Fibroblast of skin of left quadriceps (primary cell): ENCODE measurements at places on chromosomes 11 and 22.

DNA sequence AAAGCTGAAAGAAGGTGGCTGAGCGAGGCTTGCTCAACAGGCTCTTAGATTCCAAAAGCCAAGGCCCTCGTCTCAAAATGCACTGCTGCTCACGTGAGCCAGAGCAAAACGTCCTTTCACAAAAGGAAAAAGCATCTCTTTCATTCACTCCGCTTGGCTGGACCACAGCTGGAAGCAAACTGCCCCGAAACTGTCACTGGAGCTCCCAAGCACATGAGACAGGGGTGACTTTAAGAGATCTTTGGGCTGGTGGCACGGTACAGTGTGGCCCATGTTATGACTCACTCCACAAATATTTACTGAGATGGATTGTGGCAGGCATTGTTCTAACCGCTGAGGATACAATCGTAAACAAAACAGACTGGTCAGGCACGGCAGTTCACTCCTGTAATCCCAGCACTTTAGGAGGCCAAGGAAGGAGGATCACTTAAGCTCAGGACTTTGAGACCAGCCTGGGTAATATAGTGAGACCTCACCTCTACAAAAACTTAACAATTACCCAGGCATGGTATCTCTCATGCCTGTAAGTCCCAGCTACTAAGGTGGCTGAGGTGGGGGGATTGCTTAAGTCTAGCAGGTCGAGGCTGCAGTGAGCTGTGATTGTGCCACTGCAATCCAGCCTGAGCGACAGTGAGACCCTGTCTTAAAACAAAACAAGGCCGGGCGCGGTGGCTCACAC lies 3.6 kb downstream of the PLA2G6 start:
- peak; percentile 39 for DNase-seq

GRCh38 chr22:18075720-18076497 lies 1.9 kb upstream of the PEX26 start:
- peak; percentile 83 for DNase-seq

DNA sequence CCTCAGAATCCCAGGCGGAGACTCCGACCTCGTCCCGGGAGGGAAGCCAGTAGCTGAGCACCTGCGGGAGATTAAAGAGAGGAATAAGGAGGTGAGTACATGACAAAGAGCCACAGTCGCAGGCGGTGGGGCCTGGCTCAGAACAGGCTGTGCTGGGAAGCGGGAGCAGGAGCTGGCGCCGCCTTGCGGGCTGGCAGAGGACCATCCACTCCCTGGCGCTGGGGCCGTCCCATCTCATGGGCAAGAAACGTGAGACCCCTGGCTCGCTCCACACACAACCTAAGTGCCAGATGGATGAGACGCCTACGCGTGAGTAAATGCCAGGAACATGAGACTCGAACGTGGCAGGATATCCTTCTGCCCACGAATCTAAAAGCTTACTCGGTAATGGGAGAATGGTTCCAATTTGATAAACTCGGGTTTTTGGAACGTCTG lies 6.3 kb downstream of the CEND1 start:
- DNase-seq: peak; percentile 75

DNA sequence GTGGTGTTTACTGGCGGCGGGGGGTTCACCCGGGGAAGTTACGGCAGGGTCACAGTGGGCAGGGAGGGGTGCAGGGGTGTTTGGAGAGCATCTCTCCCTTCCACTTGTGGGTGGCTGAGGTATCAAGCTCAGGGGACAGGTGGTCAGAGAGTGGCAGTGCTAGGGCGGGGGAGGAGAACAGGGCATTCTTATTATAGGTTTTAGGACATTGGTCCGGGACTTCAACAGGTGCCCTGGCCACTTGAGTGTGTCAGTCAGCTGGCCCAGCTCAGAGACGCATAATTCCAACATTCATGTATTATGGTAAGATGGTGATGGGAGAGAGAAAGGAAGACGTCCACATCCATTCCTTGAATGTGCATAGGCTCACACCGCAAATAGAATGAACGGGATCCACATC lies 101.7 kb downstream of the TEAD1 start:
- DNase-seq: no peak

DNA sequence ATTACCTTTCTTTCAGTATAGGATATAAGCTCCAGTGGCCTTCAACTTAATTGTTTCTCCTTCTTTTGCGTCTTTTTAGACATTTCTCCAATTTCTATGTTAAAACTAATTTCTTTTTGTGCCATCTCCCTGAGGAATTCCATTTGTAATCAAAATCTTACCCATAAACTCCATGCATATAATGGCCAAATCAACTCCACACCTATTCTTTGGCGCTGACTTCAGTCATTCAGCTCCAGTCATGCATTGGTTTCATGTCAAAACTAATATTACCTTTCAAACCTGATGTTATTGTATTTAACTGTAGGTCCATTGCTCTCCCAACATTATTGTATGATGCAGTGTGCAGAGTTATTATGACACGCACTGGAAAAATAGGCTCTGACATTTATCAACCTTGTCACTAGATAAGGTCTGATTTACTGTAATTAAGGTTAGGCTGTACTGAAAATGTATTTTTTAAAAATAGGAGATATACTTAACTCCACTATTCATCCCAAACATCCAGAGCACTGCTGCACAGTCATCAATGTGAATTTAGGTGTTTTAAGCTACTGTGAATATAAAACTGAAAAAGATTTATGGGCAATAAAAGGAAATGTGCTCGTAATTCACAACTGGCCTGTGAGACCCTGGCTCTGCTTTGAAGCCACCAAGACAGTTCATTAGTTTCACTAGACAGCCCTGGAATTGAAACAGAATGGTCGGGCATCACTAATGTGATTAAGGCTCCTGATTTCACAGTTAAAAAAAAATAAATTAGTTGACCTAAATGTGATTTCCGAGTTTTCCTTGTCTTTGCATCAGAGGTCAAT lies 180.6 kb upstream of the GRIA4 start:
- DNase-seq: no peak

DNA sequence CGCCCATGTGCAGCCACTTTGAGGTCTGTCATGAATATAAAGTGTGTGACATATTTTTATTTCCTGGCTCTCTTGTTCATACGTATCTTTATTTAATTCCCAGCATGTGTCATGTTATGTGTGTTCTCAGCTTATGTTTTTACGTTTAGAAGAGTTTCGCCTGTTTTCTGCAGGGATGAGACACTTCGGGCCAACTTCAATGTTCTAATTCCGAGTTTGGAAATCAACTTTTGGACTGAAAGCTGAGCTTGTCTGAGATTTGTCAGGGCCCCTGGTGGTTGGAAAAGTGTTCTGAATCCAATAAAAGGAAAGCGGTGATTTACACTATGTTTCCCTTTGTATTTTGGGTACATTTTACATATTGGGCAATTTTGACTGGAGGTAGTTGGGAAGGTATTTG lies 810.7 kb downstream of the TBC1D22A start:
- DNase-seq: no peak

DNA sequence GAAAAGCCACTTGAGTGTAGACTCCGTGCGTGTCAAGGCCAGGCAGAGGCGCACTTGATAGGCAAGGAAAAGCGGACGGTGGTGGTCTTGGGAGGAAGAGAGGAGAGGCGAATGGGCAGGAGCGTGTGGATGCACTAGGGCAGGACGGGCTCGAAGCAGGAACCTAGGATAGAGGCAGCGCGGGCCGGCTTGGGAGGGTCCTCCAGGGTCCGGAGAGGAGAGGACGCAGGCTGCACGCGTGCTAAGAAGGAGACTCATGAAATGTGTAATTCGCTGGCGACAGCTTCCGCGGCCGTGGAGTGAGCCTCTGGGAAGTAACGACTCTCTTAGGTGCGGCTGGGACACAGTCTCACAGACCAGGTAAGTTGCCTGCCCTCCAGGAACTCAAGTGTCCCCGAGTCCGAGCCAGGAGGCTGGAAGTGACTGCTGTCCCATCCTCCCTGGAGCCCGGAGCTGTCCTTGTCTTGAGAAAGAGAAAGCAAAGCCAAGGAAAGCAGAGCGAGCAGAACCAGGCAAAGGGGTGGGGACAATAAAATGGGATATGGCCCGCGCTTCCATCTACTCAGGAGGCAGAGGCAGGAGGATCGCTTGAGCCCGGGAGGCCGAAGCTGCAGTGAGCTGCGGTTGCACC lies 874 bp upstream of the IL17RA start:
- no peak for DNase-seq

GRCh38 chr11:120545813-120546212 lies 34.3 kb downstream of the GRIK4 start:
- no peak for DNase-seq

GRCh38 chr11:4680341-4680740 lies 17.3 kb downstream of the OR51E2 start:
- no peak for DNase-seq

DNA sequence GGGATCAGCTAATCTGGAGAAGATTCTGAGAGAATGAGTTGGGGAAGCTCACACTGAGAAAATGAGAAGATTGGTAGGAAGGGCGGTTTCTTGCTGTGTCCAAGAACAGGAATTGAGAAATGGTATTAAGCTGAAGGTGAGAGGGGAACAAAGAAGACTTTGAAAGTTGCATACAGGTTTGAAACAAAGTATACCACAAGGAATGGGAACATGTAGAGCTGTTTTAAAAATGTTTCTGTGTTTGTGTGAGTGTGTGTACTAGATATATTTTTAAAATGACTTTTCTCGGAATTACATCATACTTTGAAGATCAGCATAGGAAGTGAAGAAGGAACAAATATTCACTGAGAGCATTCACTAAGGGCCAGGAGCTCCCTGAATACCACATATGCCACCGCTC lies 24.4 kb upstream of the IZUMO1R start:
- no peak for DNase-seq

DNA sequence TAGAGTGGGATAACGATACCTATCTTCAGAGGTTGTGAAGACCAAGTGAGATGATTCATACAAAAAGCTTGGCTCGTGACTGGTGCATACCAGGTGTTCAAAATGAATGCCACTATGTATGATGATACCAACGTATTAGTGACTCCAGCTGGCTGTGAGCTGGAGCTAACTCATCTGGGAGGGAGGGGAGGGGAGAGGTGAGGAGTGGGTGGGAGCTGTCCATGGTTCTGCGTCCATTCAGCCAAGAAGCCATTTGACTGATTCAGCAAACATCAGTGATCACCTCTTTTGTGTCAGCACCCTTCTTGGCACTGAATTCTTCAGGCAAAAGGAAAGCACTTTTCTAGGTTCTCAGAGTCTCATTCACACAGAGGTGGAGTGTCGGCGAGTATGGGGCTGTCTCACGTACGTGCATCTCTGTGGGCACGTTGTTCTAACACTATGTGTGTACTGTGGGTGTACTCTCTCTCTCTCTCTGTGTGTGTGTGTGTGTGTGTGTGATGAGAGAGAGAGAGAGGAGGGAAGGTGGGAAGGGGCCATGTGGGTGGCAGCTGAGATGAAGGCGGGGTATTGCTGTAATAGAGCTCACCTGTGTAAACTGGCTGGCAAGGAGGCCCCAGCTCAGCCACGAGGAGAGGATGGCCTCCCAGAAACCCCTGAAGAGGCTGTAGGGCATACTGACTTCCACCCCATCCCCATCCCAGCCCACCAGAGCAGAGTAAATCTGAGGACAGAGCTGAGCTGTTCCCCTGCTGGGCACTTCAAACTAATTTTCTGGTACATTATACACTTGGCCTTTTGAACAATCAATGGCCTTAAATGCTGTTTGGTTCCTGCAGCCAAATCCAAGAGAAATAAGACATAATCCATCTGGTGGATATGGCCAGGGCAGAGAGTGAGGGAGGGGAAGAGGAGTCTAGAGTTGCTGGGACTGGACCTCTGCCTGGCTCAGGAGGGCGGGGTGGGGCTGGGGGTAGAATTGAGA lies 96.1 kb upstream of the THY1 start:
- no peak for DNase-seq

DNA sequence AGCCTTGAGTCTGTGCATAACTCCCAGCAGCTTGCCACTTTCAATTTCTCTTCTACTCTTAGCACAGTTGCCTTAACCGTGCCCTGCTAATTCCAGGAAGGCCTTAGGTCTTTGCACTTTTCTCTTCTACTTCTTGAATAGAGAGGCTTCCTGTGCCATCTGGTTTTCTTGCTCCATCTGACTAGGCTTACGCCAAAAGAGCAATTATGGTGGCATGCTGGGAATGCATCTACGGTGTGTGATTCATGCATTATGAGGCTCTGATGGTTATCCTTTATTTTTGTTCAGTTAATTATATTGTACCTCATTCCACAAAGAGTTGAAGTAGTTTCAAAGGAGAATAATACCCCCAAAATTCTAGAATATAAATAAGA lies 29.4 kb downstream of the SIK2 start:
- DNase-seq: peak; percentile 70

DNA sequence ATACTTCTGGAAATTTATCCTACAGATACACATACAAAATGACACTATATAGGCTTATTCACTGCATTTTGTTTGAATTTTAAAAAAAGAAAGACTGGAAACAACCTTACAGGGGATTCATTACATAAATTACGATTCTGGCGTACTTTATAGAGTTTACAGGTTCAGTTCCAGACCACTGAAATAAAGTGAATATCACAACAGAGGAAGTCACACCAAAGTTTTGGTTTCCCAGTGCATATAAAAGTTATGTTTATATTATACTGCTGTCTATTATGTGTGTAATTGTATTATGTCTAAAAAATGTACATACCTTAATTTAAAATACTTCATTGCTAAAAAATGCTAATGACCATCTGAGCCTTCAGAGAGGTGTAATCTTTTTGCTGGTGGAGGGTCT lies 62.0 kb downstream of the EMSY start:
- DNase-seq: no peak

GRCh38 chr11:108975026-108975425 lies 310.2 kb downstream of the DDX10 start:
- no peak for DNase-seq

- DNase-seq: no peak
These were observed 73.8 kb upstream of the ARFGAP3 start for GRCh38 chr22:42930810-42931420.

DNA sequence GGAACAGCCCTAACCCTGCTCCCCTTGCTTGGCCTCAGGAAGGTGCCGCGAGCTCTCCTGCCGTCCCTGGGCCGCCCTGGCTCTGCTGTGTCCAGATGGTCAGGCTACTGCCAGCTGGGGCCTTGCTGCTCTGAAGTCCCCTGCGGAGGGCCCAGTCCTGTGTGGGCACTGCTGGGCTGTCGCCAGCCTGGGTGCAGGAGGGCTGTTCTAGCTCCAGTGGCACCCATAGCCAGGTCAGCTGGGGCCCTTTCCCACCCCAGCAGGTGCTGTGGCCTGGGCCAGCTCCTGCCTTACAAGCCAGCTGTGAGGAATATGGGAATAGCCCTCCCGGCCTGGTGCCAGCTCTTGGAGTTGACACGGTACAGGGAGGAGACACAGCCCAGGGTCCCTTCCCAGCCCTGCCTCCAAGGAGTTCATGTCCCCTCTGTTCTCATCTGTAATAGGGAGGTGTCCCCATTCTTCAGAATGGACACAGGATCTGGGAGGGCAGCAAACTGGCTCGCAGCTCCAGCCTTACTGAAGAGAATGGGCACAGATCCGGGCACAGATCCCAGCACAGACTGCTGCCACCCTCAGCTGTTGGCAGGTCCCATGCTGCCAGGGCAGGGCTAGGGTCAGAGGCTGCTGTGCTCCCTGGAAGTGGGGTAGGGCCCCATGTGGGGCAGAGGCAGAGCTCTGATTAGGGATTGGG lies 3.9 kb downstream of the DERL3 start:
- DNase-seq: no peak

DNA sequence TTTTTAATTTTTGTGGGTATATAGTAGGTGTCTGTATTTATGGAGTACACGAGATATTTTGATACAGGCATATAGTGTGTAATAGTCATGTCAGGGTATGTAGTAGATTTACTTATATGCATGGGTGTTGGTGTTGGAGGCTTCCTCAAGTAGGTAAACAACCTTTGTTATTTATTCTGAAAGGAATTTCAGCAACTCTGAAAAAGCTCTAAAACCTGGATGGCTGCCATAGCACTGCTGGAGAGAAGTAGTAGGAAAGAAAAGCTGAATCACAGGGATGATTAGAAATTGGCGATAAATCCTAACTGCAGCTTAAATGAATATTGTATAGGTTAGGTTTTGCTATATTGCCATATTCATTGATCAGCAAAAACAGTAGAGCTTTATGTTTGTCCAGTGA lies 44.4 kb upstream of the ST14 start:
- no peak for DNase-seq
